NCI-H187 treated with DMSO at 0.1 percent for 48 hours (cell line): ENCODE measurements at places on chromosomes 3 and 15.

DNA sequence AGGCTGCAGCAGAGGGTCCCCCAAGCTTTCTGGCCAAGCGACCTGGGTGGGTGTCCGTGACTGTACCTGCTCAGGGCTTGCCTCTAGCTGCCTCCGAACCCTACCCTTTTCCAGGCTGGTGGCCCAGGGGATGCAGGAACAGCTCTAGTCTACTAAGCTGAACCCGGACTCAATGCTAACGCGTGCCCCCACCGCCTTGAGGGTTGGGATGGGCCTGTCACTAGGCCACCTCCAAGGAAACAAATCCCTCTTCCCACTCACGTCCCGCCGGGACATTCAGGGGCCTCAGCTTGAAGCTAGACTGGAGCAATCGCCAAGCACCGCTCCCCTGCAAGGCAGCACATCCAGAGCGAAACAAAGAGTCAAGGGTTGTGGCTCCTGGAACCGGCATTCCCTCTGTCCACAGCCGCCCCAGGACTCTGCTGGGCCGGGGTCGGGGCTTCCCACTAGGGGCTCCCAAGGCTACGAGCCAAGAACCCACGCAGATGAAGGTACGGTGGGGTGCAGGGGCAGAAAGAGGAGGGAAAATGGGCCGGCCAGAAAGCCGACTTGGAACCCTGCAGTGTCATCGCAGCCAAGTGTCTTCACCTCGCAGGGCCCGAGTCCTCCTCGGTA, 2.9 kb downstream of the FBXL22 start:
- DNase-seq, result no peak

- no peak for DNase-seq
These were observed 161.8 kb downstream of the CBLB start for GRCh38 chr3:105707009-105707408.

DNA sequence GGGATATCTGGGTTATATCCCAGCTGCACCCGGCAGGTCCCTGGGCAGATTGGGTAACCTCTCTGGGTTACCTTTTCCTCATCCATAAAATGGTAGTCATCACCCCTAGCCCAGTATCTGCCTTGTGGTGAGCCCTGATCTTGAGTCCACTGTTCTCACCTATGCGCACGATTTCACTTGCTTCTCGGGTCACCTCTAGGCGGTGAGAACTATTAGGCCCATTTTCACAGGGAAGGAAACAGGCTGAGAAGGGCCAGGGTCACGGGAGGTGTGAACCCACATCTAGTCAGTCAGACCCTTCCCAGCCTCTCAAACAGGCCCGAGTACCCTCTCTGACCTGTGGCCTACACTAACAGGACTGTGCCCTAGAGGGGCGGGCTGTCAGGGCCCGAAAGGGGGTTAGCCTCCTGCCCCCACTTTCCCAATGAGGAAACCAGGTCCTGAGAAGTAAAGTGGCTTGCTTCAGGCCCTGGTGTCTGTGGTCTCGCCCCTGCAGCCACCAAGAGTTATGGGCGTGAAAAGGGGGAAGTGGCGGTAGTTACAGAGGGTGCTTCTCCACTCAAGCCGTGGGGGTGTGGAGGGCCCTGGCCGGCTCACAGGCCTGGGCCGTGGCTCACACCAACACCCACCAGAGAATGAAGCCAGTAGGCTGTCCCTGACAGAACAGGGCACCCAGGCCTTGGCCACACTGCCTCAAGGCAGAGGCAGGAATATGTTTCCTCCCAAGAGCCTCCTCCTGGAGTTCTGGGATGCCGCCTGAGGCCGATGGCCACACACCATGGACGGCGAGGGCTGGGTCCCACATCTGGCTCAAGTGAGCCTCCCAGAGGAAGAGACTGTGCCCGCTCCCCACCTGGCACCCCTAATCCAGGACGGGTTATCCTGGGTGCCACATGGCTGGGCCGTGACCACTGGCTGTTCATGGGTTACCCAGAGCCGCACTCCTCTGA, 19.5 kb downstream of the PSTPIP1 start:
- no peak for DNase-seq

DNA sequence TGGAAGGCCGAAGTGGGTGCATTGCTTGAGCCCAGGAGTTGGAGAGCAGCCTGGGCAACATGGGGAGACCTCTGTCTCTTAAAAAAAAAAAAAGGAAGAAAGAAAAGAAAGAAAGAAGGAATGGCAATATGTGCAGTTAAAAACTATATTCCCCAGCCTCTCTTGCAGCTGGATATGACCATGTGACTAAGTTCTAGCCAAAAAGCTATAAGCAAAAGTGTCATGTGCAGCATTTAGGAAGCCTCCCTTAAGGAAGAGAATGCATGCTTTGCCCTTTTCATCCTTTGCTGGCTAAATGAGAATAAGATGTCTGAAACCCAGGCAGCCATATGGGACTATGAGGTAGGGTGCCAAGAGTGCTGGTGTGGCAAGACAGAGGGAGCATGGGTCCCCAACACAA, 21.8 kb downstream of the CYP19A1 start:
- DNase-seq, result no peak

- DNase-seq, result no peak
These were observed 27.8 kb upstream of the AZI2 start for GRCh38 chr3:28376424-28376823.

DNA sequence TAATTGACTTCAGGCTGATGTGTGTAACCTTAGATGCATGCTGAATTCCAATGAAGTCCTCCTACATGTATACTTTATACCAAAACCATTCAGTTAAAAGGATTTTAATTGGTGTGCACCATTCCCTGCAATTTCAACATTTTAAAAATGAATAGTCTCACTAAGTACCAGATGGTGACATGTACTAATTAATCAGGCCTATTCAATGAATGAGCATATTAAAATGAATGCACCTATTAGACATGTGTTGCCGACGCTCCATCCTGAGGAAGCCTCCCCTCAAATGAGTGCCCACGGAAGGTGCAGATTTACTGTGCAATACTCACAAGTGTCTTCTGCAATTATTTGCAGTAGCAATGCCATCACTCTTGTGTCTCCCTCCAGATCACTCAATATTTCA, 124.7 kb upstream of the TSPAN3 start:
- no peak for DNase-seq

DNA sequence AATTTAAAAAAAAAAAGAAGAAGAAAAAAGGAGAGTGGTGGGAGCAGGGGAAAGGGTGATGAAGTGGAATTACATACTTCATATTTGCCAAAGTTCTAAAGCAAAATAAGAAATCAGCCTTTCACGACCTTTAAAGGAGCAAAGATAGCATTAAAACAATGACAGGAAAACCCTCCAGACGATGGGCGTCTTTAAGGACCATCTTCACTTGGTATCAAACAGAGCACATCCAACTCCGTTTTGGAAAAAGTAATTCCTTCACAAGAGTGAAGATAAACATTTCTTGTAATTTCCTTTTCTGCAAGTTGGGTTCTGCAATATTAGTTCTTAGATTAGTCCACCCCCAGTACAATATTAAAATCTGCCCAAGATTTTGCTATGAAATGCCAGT, 32.8 kb downstream of the FRMD4B start:
- DNase-seq, result no peak

- DNase-seq, result no peak
These were observed 417.1 kb downstream of the TAFA4 start for GRCh38 chr3:68515237-68515636.

DNA sequence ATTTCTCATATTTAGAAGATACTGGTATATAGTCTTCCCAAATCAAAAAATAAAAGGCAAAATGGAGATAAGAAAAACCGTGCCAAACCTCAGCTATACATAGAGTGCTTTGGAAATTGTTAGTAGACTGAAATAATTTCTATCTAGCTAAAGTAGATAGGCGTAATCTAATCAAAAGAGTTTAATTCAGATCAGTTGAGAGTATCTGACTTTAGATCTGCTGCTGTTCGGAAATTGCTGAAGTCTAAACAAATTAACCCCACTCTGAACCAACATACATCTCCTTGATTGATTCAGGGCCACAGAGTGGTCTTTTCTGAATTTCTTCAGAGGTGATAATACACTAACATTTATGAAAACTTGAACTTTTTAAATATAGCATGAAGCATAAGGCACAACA, 40.1 kb downstream of the MAP3K13 start:
- DNase-seq, result no peak
